Non-pigmented ciliary epithelial cell (primary cell): ENCODE measurements at places on chromosomes 1 and 21.

GRCh38 chr1:43671626-43672330, 21.8 kb downstream of the KDM4A start:
- peak; percentile 55 for DNase-seq

GRCh38 chr1:9561429-9561828, 22.2 kb downstream of the SLC25A33 start:
- peak; percentile 83 for DNase-seq

GRCh38 chr1:214514032-214514818, 37.2 kb downstream of the PTPN14 start:
- DNase-seq: no peak

- DNase-seq: no peak
Observed at GRCh38 chr1:54315099-54315498, 91.1 kb downstream of the SSBP3 start.

DNA sequence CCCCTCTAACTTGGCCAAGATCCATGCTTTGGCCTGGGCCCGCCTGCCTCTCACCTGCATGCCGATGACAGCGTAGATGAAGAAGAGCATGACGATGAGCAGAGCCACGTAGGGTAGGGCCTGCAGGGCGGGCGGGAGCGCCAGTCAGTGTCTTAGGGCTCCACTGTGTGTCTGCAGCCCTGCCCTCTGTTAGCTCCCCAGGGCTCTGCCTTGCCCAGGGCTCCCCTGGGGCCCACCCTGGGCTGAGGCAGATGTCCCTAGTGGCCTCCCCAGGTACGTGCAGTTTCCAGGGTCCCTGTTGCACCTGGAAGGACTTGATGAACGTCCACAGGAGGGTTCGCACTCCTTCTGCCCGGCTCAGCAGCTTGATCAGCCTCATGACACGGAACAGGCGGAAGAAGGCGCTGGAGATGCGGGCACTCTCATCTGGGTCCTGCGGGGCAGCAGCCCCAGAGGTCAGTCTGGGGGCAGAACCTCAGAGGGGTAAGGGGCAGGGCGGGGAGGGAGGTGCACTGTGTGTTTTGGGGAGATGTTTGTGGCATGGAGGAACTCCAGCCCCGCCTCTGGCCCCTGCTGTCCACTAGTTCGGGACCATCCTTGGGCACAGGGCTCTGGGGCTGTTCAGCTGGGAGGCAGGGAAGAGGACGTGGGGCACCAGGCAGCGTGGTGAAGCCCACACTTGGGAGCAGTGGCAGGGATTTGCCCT, 29.8 kb upstream of the KIF21B start:
- no peak for DNase-seq

DNA sequence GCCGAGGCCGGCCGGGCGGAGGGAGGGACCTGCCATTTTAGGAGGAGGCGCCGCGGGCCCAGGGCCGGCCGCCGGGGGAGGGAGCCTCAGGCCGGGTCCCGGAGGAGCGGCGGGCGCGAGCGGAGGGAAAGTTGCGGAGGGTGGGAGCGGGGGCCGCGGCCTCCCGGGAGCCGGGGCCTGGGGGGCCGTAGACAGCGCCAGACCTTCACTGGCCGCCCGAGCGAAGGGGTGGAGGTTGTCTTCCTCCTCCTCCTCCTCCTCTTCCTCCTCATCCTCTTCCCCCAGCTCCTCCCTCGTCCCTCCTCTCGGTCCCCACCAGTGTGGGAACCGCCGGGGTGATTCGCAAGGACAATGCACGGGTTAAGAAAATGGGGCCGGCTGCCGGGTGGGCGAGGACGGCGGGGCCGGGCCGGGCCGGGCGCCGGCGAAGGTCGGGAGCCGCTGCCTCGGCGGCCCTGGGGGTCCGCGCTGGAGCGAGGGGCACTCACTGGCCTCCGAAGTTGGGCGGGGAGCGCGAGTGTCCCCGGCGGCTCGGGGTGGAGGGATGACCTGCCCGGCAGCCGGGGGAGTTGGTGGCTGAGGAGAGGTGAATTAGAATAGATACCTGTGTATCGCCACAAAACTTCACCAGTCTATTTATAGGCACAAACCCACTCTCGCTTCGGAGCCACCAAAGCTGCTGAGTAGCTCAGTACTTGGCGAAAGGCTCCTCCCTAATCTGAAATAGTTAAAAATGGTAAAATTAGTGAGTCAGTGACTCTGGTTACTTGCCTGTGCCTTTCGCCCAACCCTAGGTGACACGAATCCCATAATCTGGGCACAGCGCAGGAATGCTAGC, 1.3 kb downstream of the DYRK1A start:
- no peak for DNase-seq

GRCh38 chr1:26529655-26530409, at the start of gene RPS6KA1:
RPS6KA1 (plus strand) TSS chr1:26529761; CDS start chr1:26529921, 160 bp downstream.
- DNase-seq: no peak

DNA sequence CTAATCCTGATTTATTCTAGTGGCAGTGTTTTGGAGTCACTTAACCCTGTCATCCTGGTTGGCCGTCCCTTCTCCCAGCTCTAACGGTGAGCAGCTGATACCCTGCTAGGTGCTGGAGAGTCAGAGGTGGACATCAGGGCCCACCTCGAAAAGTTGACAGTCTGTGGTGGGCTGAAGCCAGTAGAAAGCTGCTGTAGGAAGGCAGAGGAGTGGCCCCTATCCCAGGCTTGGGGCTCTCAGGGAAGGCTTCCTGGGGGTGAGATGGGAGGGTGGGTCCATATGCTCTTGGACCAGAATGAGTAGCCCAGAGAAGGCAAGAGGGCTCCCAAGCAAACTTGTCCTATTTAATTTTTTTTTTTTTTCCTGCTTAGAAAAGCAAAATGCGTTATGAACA, 475 bp upstream of the RPL5 start:
- DNase-seq: no peak

DNA sequence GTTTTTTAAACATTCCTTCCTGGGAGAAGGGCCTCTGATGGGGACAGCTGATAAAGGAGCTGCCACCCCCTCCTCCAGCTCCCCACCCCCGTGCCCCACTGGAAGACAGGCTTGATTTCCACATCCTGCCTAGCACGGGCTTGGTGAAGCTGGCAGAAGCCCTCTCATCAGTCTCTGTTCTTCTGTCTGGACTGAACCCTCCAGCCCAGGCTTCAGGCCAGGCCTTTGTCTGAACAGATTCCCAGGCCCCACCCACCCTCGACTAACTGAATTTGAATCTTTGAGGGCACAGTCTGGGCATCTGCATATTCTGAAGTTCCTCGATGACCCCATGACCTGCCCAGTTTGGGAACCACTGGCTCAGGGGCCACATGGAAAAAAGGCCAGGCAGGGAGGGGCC, 75.3 kb downstream of the CD58 start:
- DNase-seq: no peak

DNA sequence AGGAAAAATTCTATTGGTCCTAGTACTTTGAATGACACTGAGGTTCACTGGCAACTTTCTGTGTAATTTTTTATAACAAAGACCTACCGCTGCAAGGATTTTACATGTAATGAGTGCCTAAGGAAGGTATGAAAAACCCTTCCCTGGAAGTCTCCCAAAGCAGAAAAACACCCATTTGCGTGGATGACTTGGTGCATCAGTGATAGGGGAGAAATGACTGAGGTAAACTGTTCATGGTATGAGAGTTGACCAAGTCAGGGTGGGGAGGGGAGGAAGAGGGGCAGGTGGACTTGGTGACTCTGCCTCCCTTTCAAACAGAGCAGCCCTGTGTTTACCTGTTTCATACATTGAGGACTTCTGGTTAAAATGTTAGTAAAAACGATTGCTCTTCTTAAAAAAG, 78.8 kb upstream of the IPO9 start:
- no peak for DNase-seq

DNA sequence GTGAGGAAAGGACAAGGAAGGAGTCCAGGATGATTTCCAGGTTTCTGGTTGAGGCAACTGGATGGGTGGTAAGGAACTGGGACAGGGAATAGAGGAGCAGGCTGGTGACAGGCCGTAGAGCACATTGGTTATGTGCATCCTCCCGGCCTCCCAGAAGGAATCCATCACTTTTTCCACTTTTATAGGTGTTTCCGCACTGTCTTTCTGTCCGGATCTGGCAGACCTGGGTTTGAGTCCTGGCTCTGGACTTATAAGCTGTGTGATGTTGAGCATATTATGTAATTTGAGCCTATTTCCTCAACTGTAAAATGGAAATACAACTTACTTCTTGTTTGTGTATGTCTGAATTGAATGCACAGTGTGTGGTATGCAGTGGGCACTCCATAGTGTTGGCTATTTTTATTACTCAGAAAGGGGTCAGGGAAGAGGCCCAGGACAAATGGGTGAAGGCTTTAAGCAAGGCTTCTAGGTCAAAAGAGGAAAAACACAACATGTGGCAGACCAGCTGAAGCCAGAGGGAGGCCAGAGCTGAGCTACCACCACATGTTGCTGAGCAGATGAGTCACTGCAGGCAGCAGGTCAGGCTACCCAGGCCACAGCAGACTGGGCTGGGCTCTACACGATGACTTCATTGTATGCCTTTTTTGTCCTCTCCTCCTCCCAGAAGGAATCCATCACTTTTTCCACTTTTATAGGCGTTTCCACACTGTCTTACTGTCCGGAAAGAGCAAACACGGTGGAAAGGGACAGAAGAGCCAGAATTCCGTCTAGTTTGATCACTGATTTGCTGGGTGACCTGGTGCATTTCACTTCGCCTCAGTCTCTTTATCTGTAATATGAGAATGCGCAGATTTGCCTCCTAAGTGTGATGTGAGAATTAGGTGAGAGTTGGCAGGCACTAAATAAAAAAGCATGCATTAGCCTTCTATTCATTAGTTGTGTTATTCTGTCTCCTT, 791 bp upstream of the MAST2 start:
- peak; percentile 95 for DNase-seq

GRCh38 chr1:218642033-218642948, 297.2 kb downstream of the TGFB2 start:
- DNase-seq: no peak

- no peak for DNase-seq
Observed at GRCh38 chr1:53781654-53782053, 42.7 kb upstream of the GLIS1 start.

DNA sequence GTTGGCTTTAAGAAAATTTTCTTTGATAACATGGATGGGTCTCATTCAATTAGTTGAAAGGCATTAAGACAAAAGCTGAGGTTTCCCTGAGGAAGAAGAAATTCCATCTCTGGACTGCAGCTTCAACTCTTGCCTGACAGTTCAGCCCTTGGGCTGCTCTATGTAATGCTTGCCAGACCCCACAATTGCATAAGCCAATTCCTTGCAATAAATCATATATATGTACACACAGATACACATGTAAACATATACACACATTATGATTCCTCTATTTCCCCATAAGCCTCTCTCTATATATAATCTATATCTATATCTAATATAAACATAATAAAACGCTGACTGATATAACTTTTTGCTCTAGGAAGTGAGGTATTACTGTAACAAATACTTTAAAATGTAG, 301.5 kb upstream of the PRMT6 start:
- no peak for DNase-seq

DNA sequence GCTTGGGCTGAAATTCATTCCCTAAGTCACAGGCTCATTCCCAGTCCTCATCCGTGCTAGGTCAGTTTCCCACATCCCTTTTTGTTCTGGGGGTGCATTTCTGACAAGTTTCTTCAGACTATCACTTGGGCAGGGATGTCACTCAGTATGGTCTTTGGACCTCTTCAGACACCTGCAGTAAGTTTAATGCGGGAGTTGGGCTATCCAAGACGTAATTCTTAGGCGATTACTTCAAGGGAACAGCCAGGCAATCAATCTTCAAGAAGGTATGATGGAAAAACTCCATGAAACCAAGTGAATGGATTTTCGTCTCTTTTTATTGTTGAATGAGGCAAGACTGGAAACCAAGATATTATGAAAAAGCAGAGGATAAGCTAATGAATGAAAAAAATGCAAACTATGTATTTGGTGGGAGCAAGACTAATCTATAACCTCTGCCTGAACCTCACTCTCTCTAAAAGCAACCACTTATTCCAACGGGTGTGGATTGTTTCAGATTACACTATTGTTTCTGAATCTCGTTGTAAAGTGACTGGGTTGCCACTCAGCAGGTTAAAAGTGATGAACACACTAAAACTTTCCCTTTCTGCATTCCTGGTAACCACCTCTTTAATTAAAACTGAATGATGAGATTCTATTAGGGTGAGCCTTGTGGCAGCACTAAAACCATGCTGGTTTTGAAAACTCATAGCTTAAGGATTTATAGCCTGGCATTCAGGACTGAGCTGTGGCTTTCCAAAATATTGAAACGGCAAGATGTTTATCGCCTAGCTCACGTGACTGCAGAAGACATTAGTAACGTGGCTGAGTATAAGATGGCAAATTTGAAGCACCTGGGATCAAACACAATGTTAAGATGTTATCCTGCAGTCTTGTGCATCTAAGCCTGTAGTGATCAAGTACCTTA, 1.1 kb downstream of the RASAL2 start:
- DNase-seq: peak; percentile 46

DNA sequence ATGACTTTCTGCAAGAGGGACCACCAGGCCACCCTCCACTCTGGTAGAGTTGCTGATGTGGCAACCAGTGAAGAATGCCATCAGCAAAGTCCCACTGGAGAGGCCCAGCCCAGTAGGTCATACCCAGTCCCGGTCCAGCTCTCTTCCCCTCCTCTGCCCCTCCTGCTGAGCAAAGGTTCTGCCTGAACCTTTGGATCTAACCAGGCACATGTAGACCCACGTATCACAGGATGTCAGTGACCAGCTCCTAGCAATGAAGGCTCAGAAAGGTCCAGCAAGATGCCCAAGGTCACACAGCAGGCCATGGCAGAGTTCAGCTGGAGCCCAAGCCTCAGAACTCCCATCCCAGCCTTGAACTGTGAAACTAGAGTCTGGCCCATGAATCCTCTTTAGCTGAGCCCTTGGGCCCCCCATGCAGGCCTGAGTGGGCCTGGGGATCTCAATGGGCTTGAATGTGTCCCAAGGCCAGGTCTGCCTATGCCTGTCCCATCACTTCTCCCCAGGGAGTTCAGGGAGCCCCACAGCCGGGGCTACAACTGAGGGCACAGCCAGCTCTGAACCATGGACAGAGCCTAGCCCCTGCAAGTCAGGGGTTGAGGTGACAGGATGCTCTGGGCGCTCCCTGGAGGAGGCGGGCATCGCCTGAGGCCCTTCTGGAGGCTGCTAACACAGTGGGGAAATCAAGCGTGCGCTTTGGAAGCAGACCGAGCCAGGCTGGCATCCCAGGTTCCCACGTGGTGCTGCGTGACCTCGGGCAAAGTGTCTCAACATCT, 21.4 kb upstream of the PADI1 start:
- no peak for DNase-seq

DNA sequence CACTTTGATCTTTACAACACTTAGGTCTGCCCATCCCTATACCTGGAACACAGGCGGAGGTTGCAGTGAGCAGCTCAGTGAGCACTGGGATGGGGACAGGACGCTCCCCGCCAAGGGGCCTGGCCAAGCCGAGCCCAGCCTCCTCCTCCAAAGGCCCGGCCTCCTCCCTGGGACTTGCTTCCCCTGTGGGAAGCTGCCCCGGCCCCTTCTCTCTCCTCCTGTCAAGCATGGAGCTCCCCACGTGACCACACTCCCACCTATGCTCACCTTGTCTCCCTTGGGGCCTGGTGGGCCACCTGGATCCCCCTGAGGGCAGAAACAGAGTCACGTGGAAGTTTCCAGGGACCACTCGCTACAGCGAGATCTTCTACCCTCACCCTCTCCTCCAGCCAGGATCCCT, 12.9 kb downstream of the COL16A1 start:
- DNase-seq: no peak

GRCh38 chr1:68617942-68618341, 121.1 kb upstream of the DEPDC1 start:
- DNase-seq: no peak
